CD4-positive, alpha-beta T cell treated with Interferon gamma for 1 hour (primary cell): ENCODE measurements at places on chromosomes 1 and 21.

- DNase-seq, result no peak
Measured at GRCh38 chr1:186740324-186740723, 60.1 kb upstream of the PTGS2 start.

DNA sequence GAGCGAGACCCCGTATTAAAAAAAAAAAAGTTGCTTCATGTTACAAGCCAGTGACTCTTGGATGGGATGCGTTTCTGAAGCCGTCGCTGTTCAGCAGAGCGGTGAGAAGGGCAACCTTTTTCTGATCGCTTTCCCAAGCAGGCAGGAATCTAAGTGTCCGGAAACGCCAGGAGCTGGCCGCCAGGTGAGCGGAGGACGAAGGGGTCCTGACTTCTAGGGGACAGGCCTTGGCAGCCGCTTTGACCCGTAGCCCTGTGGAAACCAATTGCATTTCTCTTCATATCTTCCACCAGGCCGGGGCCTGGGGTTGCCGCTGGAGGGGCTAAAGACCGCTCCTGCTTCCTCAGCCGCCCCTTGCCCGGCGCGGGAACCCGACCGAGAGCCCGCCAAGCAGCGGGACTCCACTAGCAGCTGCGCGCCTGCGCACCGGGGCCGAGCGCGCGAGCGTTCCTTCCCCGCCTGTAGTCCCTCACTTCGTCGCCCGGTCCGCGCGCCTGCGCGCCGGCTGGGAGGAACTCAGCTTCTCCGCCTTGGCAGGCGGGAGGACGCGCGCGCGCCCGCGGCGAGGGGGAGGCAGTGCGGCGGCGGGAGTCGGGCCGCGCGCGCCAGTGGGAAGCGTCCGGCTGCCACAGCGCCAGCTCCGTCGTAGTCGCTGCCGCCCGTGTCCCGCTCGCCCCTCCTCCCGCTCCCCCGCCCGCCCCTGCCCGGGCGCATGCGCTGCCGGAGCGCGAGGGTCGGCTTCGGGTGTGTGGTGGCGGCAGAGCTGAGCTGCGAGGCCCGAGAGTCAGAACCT lies at the start of gene SPEN:
Gene SPEN, plus strand, starts transcription at position 608 of the 793 bp plus-strand sequence. CDS start 361 bp downstream, outside the sequence.
- DNase-seq, result peak; percentile 99

GRCh38 chr1:42822800-42823392 lies 5.7 kb upstream of the SVBP start:
- DNase-seq, result no peak

- no peak for DNase-seq
Measured at GRCh38 chr21:27805696-27806095, 838.8 kb upstream of the ADAMTS5 start.

- DNase-seq, result no peak
Measured at GRCh38 chr1:44688760-44689446, 14.4 kb downstream of the ARMH1 start.
